Immature natural killer cell (primary cell): ENCODE measurements at places on chromosomes 6 and 20. TPM values are rescaled to one million over a fixed set of nuclear protein-coding genes. Genes with fewer than 3 reads are reported as not detected.

DNA sequence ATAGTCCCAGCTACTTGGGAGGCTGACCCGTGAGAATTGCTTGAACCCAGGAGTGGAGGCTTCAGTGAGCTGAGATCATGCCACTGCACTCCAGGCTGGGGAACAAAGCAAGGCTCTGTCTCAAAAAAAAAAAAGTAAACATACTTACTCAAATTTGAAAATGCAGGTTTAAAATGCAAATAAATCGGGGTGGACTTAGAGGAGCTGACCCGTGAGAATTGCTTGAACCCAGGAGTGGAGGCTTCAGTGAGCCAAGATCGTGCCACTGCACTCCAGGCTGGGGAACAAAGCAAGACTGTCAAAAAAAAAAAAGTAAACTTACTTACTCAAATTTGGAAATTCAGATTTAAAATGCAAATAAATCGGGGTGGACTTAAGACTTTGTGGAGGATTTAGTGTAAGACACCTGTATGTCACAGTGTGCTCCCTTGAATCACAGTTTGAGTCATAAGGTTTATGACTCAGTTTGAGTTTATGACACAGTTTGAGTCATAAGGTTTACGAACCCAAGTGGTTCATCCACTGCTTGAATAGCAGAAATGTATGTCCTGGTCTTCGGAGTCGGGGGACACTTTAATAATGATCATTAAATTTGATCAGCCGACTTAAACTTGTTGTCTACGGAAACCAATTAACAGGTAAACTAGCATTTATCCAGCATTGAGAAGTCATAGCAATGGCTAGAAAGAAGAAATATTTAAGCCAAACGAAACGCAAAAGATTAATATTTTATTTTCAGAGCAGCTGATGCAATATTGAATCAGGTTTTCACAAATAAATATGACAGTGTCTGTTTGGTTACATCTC is 6.8 kb upstream of the MRPS10 start:
- no peaks in the 10 kb centered on the region for H3K36me3 ChIP-seq
- no peak overlapping the region for H3K27ac ChIP-seq
- DNase-seq: no peak
- no peak overlapping the region for H3K4me3 ChIP-seq

- H3K4me1 ChIP-seq: peaks cover 51% of the 10 kb centered on the region
- no peak overlapping the region for H3K4me3 ChIP-seq
Observed at GRCh38 chr6:16437095-16437494, 198.7 kb downstream of the GMPR start.

Gene ROMO1
- polyA plus RNA-seq: 612 TPM

- H3K36me3 ChIP-seq: no peaks in the 10 kb centered on the region
- DNase-seq: no peak
- H3K27ac ChIP-seq: no peak overlapping the region
- H3K4me1 ChIP-seq: no peaks in the 10 kb centered on the region
- no peak overlapping the region for H3K4me3 ChIP-seq
Observed at GRCh38 chr6:83378621-83379388, 52.0 kb downstream of the ME1 start.

GRCh38 chr6:650098-650497 is 6.8 kb downstream of the HUS1B start:
- H3K27me3 ChIP-seq: no peaks in the 10 kb centered on the region
- H3K27ac ChIP-seq: no peak overlapping the region
- H3K4me3 ChIP-seq: no peak overlapping the region
- peaks cover 54% of the 10 kb centered on the region for H3K4me1 ChIP-seq
- no peak for DNase-seq

Gene ECT2L
- polyA plus RNA-seq: not detected

GRCh38 chr6:139612135-139612465 is 237.7 kb upstream of the CITED2 start:
- no peaks in the 10 kb centered on the region for H3K36me3 ChIP-seq
- H3K4me1 ChIP-seq: no peaks in the 10 kb centered on the region
- H3K27me3 ChIP-seq: no peaks in the 10 kb centered on the region
- DNase-seq: no peak

GRCh38 chr6:170086639-170087420 is 204.0 kb downstream of the DLL1 start:
- peaks cover 38% of the 10 kb centered on the region for H3K27me3 ChIP-seq
- H3K36me3 ChIP-seq: no peaks in the 10 kb centered on the region
- peak overlapping the region; percentile 83 for H3K4me3 ChIP-seq
- peaks cover 71% of the 10 kb centered on the region for H3K4me1 ChIP-seq
- peak overlapping the region; percentile 85 for H3K27ac ChIP-seq

DNA sequence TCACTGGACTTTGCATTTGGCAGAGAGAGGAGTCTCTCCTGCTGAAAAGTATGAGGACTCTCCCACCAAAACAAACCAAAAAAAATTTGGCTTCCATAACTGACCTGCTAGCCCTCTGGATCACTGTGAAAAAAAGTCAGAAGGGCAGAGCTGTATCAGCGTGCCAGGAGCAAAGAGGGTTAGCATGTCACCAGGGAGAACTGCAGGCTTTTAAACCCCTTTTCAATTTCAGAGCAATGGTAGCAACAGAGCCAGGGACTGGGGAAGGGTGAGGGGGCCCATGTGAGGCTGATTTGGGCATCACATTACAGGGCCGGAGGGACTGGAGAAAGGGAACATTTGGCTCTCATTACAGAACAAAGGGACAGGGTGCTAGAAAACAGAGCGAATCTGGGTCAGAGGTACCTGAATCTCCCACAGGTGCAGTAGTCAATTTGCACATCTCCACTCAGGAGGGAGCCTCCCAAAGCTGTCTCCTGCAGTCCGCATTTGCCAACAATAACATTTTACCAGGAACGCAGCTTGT is 185.7 kb upstream of the EYA4 start:
- no peak overlapping the region for H3K4me3 ChIP-seq
- peaks cover 2% of the 10 kb centered on the region for H3K27me3 ChIP-seq
- no peaks in the 10 kb centered on the region for H3K36me3 ChIP-seq
- no peaks in the 10 kb centered on the region for H3K4me1 ChIP-seq
- no peak overlapping the region for H3K27ac ChIP-seq
- DNase-seq: no peak

DNA sequence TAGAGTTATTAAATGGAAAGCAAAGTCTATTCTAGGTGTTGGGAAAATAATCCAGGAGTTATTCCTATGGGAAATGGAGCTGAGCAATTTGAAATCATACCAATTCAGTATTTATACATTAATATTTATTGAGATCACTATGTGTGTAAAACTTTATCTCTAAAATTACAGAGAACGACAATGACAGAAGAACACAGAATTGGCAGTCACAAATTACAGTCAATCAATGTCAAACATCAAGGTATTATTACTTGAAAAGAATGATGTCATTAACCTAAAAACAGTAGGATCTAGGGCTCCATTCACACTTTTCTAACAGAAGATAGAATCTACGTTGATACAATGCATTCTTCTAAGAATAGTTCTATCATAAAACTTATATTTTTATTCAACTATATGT is 154.9 kb upstream of the GJE1 start:
- H3K27me3 ChIP-seq: no peaks in the 10 kb centered on the region
- no peak for DNase-seq
- no peak overlapping the region for H3K4me3 ChIP-seq
- H3K27ac ChIP-seq: no peak overlapping the region
- H3K36me3 ChIP-seq: no peaks in the 10 kb centered on the region
- H3K4me1 ChIP-seq: no peaks in the 10 kb centered on the region

GRCh38 chr6:69593706-69594105 is 203.1 kb downstream of the LMBRD1 start:
- no peak overlapping the region for H3K27ac ChIP-seq
- no peak overlapping the region for H3K4me3 ChIP-seq
- peaks cover 5% of the 10 kb centered on the region for H3K27me3 ChIP-seq
- DNase-seq: no peak
- no peaks in the 10 kb centered on the region for H3K4me1 ChIP-seq
- no peaks in the 10 kb centered on the region for H3K36me3 ChIP-seq

GRCh38 chr20:43914311-43915210 is at the start of gene TOX2:
Gene TOX2 (plus strand): TSS chr20:43914852. CDS start chr20:43914892, 40 bp downstream.
- peak within 1 kb of the TSS; percentile 81 for H3K27ac ChIP-seq
- peaks cover 21% of the 10 kb centered on the region for H3K4me1 ChIP-seq

DNA sequence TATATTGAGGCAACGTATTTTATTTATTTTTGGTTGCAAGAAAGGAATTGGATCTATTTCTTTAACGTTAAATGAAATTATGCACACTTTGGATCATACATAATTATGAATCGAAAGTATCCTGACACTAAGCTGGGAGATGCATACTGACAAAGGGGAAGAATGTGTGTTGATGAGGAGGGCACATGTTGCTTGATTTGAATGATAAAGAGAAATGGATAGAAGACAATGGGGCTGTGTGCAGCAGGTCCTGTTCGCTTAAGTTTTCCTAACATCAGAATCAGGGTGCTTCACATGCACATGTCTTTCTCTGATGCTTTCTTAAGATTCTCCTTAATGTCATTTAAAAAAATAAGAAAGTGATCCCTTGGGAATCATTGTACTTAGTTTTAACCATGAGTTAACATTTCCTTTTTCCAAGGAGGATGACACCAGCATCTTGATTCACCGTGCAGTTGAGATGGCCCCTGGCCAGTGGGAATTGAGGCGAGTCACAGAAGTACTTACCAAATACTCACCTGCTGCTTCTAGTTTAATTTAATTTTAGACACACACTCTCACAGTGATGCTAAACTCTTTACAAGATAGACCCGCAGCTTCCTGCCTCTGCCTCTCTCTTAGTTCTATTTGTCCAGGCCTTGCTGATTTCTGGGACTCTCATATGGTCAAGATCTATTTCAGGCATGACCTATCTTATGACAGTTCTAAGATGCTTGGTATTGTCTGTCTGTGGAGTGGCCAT is 116.5 kb downstream of the CLIC5 start:
- no peak for DNase-seq
- peaks cover 20% of the 10 kb centered on the region for H3K4me1 ChIP-seq
- H3K36me3 ChIP-seq: peaks cover 5% of the 10 kb centered on the region
- H3K4me3 ChIP-seq: no peak overlapping the region
- no peak overlapping the region for H3K27ac ChIP-seq

GRCh38 chr6:152119831-152120230 is 312.3 kb downstream of the ESR1 start:
- H3K36me3 ChIP-seq: peaks cover 27% of the 10 kb centered on the region
- peaks cover 2% of the 10 kb centered on the region for H3K27me3 ChIP-seq
- H3K4me1 ChIP-seq: peaks cover 4% of the 10 kb centered on the region
- DNase-seq: no peak

Gene SOBP
- polyA plus RNA-seq: not detected

DNA sequence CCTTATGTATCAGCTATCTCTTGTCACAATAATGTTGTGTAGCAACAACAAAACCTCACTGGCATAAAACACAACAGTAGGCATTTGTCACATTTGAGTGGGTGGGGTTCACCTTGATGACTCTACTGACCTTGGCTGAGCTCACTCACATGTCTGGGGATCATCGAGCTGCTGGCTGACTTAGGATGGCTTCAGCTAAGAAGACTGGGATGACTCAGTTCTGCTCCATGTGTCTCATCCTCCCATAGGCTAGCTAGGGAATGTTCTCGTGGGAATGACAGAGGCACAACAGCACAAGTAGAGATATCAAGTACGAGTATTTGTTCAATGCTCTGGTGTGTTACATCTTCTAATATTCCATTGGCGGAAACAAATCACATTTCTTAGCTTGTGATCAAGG is 167.9 kb downstream of the PLCB1 start:
- H3K27ac ChIP-seq: no peak overlapping the region
- no peak overlapping the region for H3K4me3 ChIP-seq
- no peaks in the 10 kb centered on the region for H3K36me3 ChIP-seq

DNA sequence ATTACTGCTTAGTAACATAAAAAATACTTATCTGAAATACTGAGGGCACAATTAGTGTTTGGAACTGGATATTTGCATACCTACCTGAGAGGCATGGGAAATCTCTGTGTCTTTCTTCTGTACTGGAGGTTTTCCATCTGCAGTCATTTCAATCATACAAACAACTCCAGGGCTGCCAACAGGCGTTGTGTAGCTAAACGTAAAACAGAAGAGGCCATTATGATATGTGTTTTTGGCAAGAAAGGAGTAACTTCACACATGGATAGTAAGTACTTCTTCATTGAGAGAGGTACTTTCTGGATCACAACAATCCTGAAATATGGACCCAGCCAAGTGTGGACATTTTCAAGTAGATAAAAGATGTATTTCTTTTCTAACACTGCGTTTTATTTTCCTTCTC is 363.4 kb downstream of the PHF3 start:
- no peak overlapping the region for H3K27ac ChIP-seq
- DNase-seq: no peak
- no peaks in the 10 kb centered on the region for H3K4me1 ChIP-seq
- H3K27me3 ChIP-seq: peaks cover 2% of the 10 kb centered on the region

Gene ADRM1
- 97.2 TPM for polyA plus RNA-seq

- H3K4me1 ChIP-seq: no peaks in the 10 kb centered on the region
- H3K27ac ChIP-seq: no peak overlapping the region
Observed at GRCh38 chr6:73743081-73743480, 47.1 kb downstream of the CD109 start.

DNA sequence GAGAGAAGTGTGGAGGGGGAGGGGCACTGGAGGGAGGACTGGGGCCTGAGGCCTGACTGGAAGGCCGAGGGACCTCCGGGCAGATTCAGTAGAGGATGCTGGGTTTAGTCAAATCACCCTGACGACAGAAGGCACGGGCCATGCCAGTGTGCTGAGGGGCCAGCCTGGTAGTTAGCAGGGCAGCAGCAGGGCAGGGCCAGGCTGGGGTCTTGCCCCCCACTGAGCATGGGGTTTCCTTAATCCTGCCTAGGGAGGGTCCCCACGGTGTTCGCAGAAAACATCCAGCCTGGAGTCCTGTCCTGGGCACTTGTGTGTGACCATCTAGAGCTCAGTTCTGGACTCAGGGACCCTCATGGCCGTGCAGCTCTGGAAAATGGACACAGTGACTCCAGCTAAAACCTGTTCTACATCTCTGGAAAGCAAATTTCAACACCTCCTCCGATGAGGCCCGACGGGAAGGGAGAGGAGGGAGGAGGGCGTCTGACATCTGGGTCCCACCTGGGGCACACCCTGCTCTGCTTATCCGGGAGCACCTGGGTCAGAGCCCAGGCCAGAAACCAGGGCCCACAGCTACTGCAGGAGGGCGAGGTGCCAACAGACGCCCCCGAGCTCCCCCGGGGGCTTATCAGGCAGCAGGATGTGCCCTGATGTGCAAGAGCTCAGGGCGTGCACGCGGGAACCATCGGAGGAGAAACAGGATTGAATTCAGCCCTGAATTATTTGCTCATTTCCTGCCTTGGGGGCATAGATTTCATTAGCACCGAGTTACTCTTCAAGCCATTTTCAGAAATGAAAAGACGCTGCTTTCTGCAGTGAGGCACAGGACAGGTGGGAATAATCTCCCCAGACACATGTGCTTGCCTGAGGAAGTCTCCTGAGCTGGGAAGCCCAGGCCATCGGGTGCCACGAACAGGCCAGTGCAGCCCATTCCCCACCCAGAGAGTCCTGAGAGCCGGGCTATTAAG is 78.0 kb upstream of the MPC1 start:
- H3K4me3 ChIP-seq: no peak overlapping the region
- H3K27ac ChIP-seq: no peak overlapping the region
- H3K4me1 ChIP-seq: peaks cover 15% of the 10 kb centered on the region
- H3K27me3 ChIP-seq: peaks cover 3% of the 10 kb centered on the region
